Renal cortex interstitium (tissue), 15 donors: ENCODE measurements at places on chromosomes 16 and 17. TPM values are rescaled to one million over a fixed set of nuclear protein-coding genes. Genes with fewer than 3 reads are reported as not detected.

The HEXD gene
- 38.3 TPM for polyA plus RNA-seq

The ACBD4 gene
- polyA plus RNA-seq: 9.0 TPM

GRCh38 chr17:44385287-44386181 is 3.9 kb downstream of the ITGA2B start:
- peak; percentile 76 for DNase-seq

DNA sequence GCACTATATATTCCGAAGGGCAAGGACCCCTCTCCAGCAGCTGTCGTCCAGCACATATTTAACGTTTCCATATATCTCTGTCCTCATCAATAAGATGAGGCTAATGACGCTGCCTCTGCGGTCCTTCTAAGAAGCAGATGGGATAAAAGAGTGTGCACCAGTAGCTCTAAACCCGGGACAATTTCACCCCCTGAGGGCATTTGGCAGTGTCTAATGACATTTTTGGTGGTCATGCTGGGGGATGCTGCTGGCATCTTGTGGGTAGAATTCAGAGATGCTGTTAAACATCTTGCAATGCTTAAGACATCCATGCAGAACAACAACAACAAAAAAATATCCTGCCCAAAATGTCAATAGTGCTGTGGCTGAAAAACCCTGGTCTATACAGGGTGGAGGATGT is 372.9 kb downstream of the CDH13 start:
- no peak for DNase-seq

The TSPOAP1 gene
- 46.5 TPM for polyA plus RNA-seq

- no peak for DNase-seq
Observed at GRCh38 chr16:75002474-75002873, 3.6 kb downstream of the ZNRF1 start.

DNA sequence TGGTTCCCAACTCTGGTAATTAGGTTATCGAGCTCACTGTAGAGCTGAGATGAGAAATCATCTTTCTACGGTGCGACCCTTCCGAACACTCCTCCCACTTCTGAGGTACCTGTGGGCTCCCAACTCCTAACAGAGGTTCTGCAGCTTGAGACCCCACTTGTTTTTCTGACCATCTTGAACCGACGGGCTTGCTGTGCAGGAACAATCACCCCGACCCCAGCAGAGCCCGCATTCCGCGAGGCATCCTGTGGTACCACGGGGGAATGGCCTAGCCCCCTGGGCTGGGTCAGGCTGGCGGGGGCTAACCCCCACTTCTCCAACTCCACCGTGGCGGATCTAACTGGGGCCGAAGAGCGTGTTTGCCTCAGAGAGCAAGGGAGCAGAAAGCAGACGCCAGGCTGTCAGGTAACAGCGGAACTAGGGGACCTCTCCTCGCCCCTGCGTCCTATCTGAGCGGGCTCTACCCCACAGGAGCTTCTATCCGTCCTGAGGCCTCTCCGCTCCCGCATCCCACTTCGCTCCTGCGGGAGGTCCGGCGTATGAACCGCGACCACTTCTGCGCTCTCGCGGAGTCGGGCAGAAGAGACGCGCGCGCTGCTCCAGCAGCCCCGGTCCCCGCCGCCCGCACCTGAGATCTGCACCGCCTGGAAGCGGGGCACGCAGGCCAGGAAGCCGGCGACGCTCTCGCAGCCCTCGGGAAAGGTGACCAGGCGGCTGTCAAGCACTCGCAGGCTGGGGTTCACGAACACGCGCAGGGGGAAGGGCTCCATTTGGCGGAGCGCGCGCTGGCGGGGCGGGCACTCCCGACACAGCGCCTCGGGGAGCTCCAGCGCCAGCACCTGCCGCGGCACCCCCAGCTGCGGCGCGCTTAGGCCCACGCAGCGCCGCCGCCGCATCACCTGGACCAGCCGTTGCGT is 761 bp downstream of the PDF start:
- no peak for DNase-seq

The C16orf96 gene
- polyA plus RNA-seq: 0.27 TPM

- DNase-seq: no peak
Observed at GRCh38 chr17:7019839-7020519, 2.9 kb upstream of the BCL6B start.

DNA sequence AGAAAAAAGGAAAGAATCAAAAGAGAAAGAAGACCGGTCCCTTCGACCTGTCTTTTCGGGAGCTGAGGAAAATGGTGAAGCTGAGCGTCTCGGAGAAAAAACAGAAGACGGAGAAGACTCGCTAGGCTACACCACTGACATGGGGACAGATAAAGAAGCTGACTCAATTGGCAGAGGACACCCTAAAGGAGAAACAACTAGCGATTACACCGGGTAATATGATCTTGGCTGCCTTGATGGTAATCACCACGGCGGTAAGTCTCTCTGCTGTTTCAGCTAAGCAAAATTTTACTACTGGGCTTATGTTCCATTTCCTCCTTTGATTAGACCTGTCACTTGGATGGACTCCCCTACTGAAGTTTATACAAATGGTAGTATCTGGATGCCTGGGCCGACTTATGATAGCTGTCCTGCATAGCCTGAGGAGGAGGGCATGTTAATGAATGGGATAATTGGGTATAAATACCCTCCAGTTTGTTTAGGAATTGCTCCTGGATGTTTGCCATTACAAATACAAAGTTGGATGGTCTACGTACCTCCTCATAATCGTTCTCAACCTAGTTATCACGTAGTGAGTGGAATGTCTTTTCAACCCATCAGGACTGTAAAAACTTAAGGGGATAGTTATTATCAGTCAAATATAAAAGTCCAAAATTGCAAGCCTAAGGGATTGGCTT is 24.1 kb downstream of the ALOX15B start:
- no peak for DNase-seq

The UNC45B gene
- 0.09 TPM for polyA plus RNA-seq

DNA sequence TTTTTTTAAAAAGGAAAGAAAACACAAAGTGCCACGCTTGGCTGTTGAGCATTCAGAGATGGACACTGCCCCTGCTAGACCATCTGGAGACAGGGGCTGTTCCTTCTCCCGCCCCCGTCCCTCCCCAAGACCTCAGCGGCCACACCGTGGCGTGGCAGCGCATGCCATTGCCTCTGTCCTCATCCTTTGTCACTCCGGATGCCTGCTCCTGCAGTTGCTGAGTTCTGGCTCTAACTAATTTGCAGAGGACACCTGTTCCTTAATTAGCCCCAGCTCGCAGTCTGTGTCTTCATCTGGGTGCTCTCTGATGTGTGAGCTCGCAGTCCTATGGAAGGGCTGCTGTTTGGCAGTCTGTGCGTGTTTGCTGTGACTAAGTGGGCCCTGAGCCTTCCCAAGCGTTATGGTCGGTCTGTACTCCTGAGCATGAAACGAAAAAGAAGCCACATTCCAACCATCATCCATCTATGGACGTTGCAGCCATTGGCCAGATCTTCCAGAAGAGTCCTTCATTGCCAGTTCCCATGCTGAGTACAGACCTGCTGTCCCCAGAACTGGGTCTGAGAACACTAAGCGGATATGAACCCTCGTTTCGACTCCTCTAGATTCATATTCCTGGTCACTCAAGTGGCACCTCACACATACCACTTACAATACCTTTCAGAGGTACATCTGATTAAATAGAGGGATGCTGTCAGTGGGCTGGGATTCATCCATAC is 40.9 kb upstream of the NAT9 start:
- DNase-seq: no peak

The OMG gene
- 0.17 TPM for polyA plus RNA-seq

- DNase-seq: no peak
Observed at GRCh38 chr17:79153367-79154130, 78.9 kb downstream of the ENGASE start.

The GPR142 gene
- 0.11 TPM for polyA plus RNA-seq

- no peak for DNase-seq
Observed at GRCh38 chr17:55532670-55533069, 21.4 kb upstream of the SMIM36 start.

- no peak for DNase-seq
Observed at GRCh38 chr16:55508941-55509931, at the start of gene LPCAT2. TSS of gene LPCAT2 (plus strand) at chr16:55509072. CDS start at chr16:55509182, 110 bp downstream.

- DNase-seq: peak; percentile 95
Observed at GRCh38 chr16:77190478-77191258, at the start of gene MON1B. TSS of gene MON1B (plus strand) at chr16:77191190. CDS start at chr16:77191486, 296 bp downstream.

- no peak for DNase-seq
Observed at GRCh38 chr17:68955181-68955841, at the start of gene ABCA8. TSS of gene ABCA8 (minus strand) at chr17:68955392. CDS start at chr17:68942034, 13,358 bp downstream.

The THOC6 gene
- polyA plus RNA-seq: 30.5 TPM

The SSTR5 gene
- polyA plus RNA-seq: 0.14 TPM

The ESRP2 gene
- polyA plus RNA-seq: 27.1 TPM

DNA sequence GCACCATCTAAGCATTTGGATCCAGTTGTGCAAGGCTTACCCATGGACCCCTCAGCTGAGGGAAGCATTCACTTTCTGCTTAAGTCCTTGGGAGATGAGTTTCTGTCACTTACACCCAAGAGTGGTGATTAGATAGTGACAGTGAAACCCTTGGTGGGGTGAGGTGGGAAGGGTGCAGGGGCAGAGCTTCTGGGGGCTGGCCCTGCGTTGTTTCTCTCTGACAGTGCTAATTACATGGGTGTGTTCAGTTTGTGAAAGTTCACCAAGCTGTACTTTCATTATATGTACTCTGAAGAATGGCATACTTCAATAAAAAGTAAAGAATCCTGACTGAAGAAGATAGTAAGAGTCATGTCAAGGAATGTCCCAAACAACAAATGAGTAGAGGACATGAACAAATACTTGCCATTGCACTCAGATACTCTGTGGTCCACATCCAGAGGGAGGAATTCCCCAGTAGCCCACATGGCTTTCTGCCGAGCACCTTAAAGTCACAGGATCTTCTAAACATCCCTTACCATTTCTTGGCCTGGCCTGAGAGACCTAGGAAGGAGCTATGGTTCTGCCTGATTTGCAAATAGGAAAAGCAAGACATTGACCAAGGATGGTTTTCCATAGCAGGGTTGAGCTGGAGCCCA is 8.4 kb downstream of the CHST6 start:
- no peak for DNase-seq

DNA sequence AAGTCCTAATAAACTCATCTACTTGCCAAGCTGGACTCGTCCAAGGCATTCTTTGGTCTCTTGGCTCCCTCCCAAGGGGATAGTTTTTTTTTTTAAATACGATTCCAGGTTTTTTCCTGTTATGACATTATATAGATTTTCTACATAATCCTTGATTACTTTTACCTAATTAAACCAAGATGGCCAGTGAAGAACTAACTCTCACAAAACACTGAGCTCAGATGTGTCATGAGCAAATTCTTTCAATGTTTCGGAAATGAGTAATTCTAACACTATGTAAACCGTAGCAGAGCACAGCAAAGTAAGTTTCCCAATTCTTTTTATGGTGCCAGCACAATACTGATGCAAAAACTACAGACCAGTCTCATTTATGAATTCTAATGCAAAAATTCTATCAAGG is 1.8 kb downstream of the ZNF23 start:
- DNase-seq: no peak

GRCh38 chr17:19247473-19247872 is 10.3 kb downstream of the EPN2 start:
- no peak for DNase-seq

DNA sequence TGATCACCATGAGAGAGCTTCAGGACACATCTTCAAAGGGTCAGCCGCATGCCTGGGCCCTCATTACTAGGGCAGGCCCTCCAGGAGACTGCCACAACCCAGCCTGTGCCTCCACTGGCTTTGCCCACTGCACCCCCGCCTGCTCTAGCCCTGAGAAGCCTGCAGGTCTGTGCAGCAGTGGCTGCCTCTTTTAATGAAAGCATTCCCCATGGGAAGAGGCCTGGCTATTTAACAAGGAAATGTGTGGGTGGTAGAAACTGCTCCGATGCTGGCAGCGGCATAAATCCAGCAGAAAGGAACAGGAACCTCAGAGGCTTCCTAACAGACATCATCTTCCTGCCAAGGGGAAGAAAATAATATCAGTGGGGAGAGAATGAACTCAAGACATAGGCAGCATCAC is 375 bp upstream of the KRT32 start:
- DNase-seq: no peak

- DNase-seq: no peak
Observed at GRCh38 chr16:64857411-64857810, 264.5 kb downstream of the CDH11 start.

DNA sequence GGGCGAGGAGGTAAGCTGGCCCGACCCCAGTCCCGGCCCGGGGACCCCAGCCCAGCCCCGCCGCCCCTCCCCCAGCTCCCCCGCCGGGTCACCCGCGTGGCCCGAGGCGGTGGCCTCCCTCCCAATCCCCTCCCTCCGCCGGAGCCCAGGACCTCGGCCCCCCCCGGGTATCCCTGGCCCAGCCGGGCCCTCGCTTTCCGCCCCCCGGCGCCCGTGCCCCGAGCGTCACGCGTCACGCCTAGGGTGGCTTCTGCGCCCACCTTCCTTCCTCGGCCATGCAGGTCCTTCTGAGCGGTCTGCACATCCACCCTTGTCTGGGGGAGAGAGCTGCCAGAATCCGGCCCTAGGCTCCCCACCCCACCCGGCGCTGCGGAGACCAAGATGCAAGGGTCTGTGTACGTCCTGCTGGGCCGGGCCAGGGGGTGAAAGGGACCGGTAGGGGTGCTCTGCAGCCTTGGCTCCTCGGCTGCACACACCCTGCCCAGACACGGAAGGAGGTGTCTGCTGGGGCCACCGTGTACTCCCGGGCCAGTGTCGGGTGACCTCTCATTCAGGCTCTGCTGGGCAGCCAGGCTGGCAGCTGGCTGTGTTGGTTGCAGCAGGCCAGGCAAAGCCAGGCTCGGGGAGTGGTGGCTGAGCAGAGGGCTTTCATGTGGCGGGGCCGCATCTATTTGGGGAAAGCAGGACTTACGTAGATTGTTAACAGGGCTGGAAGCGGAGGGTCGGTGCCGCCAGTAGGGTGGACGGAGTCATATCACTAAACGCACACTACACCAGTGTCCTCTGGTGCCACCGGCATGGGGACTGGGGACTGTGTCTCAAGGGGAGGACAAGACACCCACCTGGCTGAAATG is 754 bp downstream of the RAB11FIP4 start:
- DNase-seq: no peak

GRCh38 chr17:19017401-19017800 is 12.8 kb upstream of the FAM83G start:
- DNase-seq: no peak

GRCh38 chr17:62648251-62648955 is 20.9 kb downstream of the MRC2 start:
- no peak for DNase-seq

GRCh38 chr17:64968652-64969501 is 49.6 kb upstream of the LRRC37A3 start:
- DNase-seq: no peak

The XAF1 gene
- 5.5 TPM for polyA plus RNA-seq

The ACSM2B gene
- 67.6 TPM for polyA plus RNA-seq

The NPIPA3 gene
- 19.0 TPM for polyA plus RNA-seq

DNA sequence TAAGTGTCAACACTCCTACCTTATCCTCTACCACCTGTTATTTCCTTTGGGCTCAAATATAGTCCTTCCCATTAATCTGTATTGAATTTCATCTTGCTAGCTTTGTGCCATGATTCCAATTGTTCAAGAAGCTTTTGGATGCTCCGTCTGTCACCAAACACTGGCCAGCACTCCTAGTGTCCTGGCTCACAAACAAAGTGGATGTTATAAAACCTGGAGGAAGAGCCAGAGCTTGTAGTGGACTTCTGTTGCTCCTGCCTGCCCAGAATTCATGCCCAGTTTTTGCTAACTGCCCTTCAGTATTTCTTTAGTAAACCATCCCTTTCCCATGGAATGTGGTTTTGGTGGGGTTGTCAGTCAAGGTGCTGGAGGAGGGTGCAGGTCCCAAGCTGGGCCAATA is 77.2 kb upstream of the HS3ST2 start:
- DNase-seq: no peak

GRCh38 chr16:29825145-29826044 is 5.1 kb downstream of the MVP start:
- no peak for DNase-seq
